ENCODE measurements at places on chromosomes 2 and 18.

- DNase-seq = no peak
Measured at GRCh38 chr2:11236335-11236734, 81.1 kb downstream of the SLC66A3 start.

- no peak for DNase-seq
Measured at GRCh38 chr18:48640566-48641270, 101.9 kb downstream of the CTIF start.

DNA sequence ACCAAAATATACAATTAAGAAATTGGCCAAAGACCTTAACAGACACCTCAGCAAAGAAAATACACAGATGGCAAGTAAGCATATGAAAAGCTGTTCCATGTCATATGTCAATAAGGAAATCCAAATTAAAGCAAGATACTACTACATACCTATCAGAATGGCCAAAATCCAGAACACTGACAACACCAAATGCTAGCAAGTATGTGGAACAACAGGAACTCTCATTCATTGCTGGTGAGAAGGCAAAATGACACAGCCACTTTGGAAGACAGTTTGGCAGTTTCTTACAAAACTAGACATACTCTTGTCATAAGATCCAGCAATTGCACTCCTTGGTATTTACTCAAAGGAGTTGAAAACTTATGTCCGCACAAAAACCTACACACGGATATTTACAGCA lies 20.3 kb upstream of the DNAJC10 start:
- DNase-seq = no peak

DNA sequence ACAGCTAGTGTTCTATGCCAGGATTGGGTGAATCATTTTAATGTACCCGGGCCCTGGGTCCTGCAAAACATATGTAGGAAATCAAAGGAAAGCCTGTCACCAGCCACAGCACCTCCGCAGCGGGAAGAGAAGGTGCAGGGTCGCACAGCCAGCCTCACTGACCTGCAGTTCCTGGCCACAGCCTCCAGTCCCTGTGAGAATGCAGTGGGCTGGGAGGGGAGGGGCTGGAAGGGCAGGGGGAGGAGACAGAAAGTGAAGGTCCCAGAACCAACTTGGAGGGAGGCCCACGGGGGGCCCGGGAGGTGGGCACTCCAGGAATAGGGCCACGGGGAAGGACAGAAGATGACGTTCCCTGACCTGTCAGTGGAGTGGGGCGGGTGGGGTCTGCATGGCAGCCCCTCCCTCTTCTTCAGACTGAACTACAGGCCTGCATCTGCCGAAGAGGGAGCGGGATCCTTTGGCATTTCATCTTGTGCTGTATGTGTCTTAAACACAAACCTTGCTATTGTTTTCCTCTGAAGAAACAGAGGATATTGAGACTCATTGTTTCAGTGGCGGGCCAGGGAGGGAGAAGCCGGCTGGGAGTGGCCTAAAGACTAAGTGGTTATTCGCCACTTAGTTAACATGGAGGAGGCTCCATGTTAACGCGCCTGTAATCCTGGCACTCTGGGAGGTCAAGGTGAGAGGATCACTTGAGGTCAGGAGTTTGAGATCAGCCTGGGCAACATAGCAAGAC lies 7.5 kb downstream of the MAL start:
- DNase-seq = no peak

- DNase-seq = no peak
Measured at GRCh38 chr2:215879331-215879730, 134.0 kb downstream of the MREG start.

GRCh38 chr2:144131042-144131441 lies 388.9 kb downstream of the ZEB2 start:
- no peak for DNase-seq

- no peak for DNase-seq
Measured at GRCh38 chr2:132904142-132904842, 234.3 kb upstream of the LYPD1 start.

DNA sequence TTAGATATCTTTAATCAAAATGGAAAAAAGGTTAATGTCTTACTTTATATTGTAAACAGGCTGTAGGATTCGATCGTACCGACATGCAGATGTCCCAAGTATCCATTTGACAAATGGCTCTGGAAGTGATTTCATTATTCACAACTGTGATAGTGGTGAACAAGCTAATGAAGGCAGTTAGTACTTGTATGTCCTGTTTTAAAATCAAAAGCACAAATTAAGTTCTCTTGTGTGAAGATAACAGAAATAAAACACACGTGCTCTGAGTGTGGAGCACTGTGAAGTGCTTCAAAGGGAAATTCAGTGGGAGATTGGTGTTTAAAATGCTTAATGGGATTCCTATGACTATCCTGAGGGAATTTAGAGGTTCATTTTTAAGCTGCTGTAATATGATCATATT lies 8.6 kb upstream of the LRP1B start:
- no peak for DNase-seq

- no peak for DNase-seq
Measured at GRCh38 chr2:238899386-238899785, 51.5 kb downstream of the TWIST2 start.

- DNase-seq = no peak
Measured at GRCh38 chr2:167733747-167734146, 513.6 kb downstream of the STK39 start.

DNA sequence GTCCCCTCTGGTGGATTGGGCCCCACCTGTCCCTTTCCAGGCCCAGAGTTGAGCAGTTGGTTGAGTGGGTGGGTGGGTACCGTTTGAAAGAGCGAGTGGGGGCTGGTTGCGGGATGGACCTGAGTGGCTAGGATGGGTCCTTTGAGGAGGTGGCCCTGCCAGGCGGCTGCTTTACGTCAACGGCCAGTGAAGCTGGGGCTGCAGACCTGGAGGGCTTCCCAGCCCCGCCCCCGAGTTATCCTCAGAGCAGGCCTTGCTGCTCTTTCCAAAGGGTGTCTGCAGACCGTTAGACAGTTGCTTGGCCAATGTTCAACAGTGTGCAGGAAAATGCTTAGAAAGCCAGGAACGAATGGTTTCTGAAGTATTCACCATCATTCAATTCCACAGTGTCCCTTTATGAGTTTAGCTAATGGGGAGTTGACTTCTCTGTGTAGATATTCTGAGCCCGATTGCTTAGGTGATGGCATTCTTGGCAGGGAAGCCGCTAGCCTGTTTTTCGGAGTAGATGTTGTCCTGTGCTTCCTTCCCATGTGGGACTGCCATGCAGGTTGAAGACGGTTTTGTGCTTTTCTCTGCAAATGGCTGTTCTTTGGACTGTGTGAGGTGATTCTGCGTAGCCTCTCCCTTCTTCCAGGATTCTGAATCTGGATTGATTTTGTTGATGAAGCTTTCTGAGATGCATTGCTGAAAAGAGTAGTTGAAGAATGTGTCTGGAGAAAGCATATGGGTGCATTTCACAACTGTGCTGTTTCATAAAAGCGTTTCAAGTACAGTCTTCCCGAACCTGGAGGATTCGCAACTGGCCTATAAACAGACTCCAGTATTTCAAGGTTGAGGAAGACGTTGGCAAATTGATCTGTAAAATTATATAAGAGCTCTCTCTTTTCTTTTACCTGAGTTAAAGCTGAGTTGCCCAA lies 45.8 kb downstream of the LDLRAD4 start:
- DNase-seq = no peak

DNA sequence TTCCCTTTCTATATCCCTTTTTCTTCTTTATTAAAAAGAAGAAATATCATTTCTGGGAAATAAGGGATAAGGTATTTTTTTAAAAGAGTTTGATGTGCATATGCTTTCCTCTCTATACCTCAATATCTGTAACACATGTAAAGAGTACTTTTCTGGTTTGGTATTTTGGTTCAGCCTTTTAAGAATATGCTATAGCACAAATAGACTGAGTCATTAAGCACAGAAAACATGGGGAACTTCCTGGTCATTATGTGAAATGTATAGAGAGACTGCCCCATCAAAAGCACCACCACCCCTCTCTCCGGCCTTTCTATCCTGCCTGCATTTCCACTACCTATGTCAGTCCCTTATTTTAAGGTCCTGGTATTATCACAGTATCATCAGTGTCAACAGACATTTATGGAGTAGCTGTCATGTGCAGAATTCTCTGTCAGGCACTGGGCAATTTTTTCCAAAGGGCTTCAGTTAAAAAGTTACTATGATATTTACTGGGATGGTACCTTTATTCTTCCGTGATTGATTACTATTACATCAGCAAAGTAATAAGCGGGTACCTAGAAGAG lies 88.4 kb downstream of the ALPK2 start:
- no peak for DNase-seq

DNA sequence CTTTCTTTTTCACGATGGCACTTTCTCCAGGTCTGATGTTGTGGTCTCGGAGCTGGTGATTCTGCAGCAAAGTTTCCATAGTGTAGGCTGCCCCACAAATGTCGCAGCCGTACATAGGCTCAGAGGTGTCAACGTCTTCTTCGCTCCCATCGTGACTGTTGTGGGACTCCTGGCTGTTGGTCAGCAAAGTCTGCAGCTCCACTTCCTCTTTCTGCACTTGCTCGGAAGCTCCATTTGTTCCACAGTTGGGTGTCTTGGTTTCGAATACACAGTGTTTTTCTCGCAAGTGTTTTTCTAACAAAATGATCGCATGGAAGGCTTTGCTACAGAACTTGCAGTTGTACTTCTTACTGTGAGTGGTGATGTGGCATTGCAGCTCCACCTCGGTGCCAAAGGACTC lies 126.8 kb downstream of the ZNF521 start:
- DNase-seq = no peak

DNA sequence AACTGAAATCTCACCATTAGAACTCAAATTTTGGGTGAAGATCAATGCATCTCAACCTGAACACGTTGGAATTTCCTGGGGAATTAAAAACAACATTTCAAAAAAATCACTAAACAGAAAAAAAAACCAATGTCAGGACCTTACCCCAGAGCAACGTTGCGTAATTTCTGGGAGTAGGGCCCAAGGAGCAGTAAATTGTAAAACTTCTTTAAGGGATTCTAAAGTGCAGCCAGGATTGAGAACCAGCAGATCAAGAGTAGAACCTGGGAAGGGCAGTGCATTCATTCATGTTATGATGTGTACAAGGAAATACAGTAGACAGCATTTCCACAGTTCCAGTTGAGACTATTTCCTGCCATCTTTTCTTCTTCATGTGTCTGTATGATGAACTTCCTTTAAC lies 56.9 kb downstream of the RHBDD1 start:
- no peak for DNase-seq

GRCh38 chr2:207603486-207603885 lies 21.7 kb downstream of the METTL21A start:
- no peak for DNase-seq

DNA sequence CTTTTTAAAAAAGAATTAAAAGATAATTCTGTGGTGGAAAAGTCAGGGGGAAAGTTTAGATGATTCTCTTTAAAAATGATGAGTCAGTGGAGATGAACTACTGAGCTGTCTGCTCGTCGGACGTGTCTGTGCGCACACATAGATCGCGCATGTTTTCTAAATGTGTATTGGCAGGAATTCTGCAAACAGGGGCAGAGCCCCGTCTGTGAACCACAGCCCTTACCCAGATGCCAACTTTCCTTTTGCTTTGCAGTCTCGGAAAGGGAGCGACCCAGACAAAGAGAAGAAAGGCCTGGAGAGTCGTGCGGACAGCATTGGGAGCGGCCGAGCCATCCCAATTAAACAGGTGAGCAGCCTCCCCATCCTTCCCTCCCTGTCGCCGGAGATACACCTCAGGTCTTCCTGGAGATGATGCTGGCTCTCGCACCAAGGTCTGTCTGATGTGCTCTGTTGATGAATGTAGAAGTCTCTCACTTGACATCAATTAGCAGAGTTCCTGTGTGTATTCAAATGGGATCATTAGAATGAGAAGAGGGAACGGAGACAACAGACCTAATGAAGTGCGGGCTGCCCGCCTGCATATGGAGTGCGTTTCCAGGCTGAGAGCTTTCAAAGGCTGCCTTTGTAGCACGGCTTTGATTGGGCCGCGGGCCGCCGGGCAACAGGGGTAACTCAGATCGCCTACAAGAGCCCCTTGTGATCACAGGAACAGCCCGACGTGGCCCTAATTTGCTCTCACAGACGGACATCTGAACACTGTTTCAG lies 313.3 kb downstream of the AGAP1 start:
- no peak for DNase-seq

GRCh38 chr2:27965841-27966240 lies 75.3 kb downstream of the BABAM2 start:
- DNase-seq = no peak

All from effector memory CD8-positive, alpha-beta T cell (primary cell).